ENCODE measurements at places on chromosomes 7 and 10.

GRCh38 chr7:143285806-143286521, 1.2 kb downstream of the TMEM139 start:
- no peak for DNase-seq

DNA sequence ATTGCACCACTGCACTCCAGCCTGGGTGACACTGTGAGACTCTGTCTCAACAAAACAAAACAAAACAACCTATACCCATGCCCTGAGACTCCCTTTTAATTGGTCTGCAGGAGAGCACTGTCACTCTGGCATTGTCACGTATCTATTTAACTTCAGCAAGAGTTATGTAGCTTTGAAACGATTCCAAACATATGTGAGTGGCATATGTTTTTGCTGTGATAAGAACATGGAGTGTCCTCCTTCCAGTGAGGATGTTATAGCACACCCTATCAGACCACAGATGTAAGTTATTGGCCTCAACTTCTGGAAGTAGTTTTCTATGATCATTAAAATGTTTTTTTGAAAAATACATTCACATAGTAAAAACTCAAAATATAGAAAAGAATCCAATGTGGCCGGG, 15.5 kb upstream of the DNAJC12 start:
- no peak for DNase-seq

- DNase-seq, result no peak
Observed at GRCh38 chr10:124911124-124912067, 30.5 kb upstream of the ZRANB1 start.

GRCh38 chr10:12414278-12414989, 65.1 kb downstream of the CAMK1D start:
- no peak for DNase-seq

DNA sequence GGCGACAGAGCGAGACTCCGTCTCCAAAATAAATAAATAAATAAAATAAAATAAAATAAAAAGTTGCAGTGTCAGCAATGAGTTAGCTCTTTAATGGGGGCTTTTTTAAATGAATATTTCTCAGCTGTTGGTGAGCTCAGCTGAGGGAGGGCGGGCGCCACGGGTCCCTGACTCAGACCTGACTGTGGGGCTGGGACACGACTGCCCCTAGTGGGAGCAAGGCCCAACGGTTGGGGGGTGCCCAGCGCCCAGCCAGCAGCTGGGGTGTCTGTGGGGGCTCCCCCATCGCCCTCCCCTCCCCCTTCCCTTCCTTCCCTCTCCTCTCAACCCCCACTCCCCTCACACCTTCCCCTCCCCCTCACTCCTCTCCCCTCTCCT, 46.6 kb downstream of the PWWP2B start:
- DNase-seq, result peak; percentile 56

GRCh38 chr7:155178096-155178495, 108.0 kb downstream of the HTR5A start:
- no peak for DNase-seq

DNA sequence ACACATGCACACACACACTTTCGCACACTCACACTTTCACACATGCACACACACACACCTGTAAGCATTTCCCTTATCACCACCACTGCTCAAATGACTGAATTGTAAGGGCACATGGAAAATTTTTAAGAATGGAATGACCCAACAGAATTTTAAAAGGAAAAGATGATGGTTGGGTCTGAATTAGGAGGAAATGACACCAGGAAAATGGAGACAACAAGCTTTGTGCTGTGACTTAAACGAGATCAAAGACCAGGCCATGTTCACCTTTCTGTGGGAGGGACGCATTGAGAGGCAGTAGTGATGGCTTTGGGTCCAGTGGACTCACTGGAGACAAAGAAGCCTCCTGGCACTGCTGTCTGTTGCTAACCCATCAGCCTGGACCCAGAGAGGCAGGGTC, 16.7 kb upstream of the C10orf71 start:
- no peak for DNase-seq

GRCh38 chr7:41599760-41600159, 103.1 kb downstream of the INHBA start:
- no peak for DNase-seq

- no peak for DNase-seq
Observed at GRCh38 chr7:44716205-44716604, 32.4 kb upstream of the ZMIZ2 start.

GRCh38 chr10:43430926-43431663, 5.8 kb upstream of the ZNF487 start:
- DNase-seq, result no peak
